ENCODE measurements at places on chromosomes 7 and 10.
A peak's percentile ranks its signal among the peaks of the same experiment; 100 is the strongest.

- H3K4me1 ChIP-seq = peaks cover 9% of the 10 kb centered on the region
- H3K27ac ChIP-seq = no peak overlapping the region
- H3K27me3 ChIP-seq = no peaks in the 10 kb centered on the region
- no peak for DNase-seq
- no peak overlapping the region for H3K4me3 ChIP-seq
- H3K36me3 ChIP-seq = no peaks in the 10 kb centered on the region
These were observed 4.6 kb downstream of the SOSTDC1 start for GRCh38 chr7:16460789-16461493.

DNA sequence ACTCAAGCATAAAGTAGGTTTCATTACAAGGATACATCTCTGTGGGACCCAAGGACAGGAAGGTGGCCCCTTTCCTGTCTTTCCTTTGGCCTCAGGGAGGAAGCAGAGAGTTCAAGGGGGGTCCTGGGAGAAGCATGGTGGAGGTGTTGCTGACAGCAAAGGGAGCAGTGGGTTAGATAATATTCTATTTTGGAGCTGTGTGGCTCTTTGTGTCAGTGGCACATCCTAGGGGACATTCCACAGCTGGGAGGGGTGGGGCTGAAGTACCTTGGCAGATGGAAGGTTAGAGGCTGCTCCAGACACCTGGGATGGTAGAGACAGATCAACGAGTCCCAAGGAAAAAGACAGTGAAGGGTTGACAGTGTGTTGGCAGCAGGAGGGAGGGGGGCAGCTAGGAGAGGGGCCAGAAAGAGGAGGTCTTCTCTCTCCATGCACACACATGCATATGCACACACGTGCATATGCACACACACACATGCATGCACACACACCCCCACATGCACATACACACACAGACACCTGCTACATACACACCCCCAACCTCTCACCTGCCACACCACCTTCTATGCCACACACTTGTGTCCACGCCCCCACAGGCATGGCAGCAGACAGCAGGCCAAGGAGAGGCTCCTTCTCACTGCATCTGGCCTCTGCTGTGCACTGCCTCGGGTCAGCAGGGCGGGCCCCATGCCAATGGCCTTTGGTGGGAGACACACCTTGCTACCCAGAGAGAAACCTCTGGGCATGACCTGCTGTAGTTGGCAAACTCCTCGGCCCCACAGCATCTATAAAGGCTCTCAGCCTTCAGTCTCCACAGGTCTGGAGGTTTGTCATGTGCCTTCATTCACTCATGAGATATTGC lies 5.6 kb upstream of the POLD2 start:
- H3K27me3 ChIP-seq = peaks cover 7% of the 10 kb centered on the region
- H3K27ac ChIP-seq = no peak overlapping the region
- peaks cover 3% of the 10 kb centered on the region for H3K4me1 ChIP-seq
- no peaks in the 10 kb centered on the region for H3K36me3 ChIP-seq

DNA sequence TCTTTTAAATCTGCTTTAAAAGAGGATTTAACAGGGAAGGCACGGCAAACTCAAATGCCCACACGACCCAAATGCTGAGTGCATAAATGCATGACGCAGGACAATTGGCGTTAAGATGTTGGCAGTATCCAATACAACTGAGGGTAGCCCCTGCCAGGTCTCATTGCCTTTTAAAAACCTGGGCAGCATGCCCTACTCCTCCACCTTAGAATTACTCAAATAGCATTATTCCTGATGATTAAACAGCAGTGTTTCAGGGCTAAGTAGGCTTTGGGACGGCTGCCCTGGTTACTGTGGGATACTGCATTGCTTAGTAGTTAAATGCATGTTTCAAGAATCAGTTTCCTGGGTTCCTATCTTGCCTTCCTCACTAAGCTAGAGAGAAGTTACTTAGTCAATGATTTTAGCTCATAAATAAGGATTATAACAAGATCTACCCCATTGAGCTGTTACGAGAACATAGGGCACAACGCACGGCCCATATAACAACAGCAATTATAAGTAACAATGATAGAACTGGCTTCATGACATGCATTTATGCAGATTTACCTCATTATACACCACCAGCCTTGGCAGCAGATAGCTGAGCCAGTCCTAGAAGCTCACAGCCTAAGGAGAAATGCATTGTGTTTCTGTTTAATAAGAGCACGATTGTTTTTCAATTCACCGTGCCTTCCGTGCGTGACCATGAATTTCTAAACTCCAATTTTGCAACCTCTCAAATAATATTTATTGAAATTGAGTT lies 7.9 kb downstream of the TUBAL3 start:
- no peaks in the 10 kb centered on the region for H3K4me1 ChIP-seq
- H3K27me3 ChIP-seq = no peaks in the 10 kb centered on the region
- no peak overlapping the region for H3K27ac ChIP-seq
- H3K4me3 ChIP-seq = no peak overlapping the region
- no peaks in the 10 kb centered on the region for H3K36me3 ChIP-seq

DNA sequence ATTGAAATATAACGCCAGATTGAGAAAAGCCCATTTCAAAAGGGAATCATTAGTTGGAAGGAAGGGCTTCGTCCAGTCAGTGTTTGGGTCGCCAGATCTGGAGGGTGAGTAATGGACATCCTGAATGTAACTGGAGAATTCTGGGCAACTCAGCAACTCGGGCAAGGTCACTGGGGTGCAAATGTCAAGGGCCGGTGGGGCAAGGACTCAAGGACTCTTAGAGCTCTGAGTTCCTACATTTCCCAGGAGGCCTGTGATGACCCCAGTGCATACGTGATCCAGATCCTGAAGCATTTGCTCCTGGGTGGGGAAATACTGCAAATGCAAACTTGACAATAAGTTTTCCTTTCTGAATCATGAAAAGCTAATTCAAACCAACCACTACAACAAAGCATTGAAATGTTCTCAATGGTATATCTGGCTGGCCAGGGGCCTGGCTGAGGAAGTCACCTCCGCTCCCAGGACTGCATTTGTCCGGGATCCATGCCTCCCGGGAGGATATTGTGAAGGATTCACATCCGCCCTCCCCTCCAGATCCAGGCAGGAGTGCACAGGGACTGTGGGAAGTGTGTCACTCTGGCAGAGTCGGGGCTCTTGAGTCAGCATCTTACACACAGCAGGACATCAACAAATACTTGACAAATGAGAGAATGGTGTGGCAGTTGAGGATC lies 164.0 kb downstream of the FANK1 start:
- H3K27ac ChIP-seq = no peak overlapping the region
- no peaks in the 10 kb centered on the region for H3K36me3 ChIP-seq
- peaks cover 42% of the 10 kb centered on the region for H3K4me1 ChIP-seq
- DNase-seq = no peak
- H3K4me3 ChIP-seq = no peak overlapping the region

DNA sequence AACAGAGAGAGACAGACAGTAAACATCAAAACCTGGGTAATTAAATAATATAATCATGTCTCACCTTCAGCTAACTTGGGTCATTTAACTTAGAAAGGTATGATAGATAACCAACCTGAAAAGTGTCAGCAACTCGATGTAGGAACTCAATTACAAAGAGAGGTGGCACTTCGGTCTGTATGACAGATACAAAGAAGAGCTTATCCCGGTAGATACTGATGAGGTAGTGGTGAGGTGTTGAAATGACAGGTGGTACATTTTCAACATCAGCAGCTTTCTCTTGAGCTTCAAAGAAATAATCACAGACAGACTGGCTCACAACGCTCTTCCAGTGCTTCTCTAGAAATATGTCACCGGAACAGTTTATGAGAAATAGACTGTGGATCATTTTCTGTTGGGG lies 12.6 kb downstream of the AP3M1 start:
- no peak overlapping the region for H3K4me3 ChIP-seq
- no peaks in the 10 kb centered on the region for H3K27me3 ChIP-seq

DNA sequence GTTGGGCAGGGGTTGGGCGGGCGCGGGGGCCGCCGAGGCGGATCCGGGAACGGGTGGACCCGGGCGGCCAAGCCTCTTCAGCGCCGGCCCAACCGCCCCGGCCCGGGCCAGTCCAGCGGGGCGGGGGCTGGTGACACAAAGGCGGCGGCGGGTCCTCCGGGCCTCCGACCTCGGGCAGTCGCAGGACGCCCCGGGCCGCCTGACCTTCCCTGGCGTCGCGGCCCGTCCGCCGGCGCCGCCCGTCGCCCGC lies 54.2 kb downstream of the METTL2B start:
- DNase-seq = no peak
- H3K36me3 ChIP-seq = peaks cover 19% of the 10 kb centered on the region

- peaks cover 3% of the 10 kb centered on the region for H3K36me3 ChIP-seq
- H3K27ac ChIP-seq = no peak overlapping the region
- no peaks in the 10 kb centered on the region for H3K4me1 ChIP-seq
- DNase-seq = peak; percentile 14
- no peaks in the 10 kb centered on the region for H3K27me3 ChIP-seq
These were observed 44.6 kb downstream of the TAX1BP1 start for GRCh38 chr7:27784399-27785053.

Measured in neuronal stem cell (in vitro differentiated cells).